ENCODE measurements at places on chromosomes 3 and 15.

GRCh38 chr3:12970684-12971083 lies 102.5 kb downstream of the IQSEC1 start:
- no peak for DNase-seq

DNA sequence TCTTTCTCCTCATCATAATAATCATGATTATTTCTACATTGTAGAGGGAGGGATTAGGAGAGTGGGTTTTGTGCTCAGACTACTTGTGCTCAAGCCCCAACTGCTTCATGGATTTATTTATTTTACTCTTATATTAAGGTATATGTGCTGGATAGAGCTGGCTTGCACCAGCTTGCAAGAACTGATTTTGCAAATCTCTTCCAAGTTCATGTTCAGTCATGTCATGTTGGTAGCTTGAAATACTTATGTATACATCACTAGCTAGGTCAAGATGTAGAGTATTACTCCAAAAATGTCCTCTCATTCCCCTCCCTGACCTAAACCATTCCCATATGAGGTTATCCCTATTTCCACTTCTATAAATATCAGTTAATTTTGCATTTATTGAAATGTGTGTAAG lies 293.9 kb upstream of the RBMS3 start:
- DNase-seq, result no peak

DNA sequence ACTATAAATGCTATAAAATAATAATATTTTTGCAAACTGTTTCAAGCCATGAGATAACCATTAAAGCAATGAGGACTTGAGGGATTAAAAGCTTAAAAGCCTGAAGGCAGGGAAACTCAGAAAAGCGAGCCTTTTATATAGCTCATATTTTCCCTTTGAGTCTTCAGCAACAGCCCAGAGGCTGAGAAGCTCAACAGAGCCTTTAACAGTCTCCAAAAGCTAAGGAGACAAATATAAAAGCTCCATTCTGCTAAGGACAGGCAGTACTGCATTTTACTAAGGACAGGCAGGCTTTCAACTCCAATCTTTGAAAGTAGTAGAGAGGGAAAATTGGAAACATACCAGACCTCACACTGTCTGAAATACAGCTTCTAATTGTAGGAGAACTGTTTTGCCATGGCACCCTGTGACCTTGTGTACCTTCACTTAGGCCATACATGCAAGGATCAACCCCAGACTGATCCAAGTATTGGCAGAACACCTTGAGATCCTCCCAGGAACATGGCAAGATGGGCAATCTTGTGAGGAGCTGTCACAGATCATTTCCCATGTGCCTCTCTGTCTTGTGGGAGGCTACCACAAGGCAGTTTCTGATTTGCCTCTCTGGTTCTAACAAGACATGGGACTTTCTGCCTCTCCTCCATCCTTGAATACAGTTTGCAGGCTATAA lies 53.1 kb upstream of the ARNT2 start:
- DNase-seq, result no peak

GRCh38 chr3:155110996-155111901 lies 31.1 kb downstream of the MME start:
- DNase-seq, result no peak

DNA sequence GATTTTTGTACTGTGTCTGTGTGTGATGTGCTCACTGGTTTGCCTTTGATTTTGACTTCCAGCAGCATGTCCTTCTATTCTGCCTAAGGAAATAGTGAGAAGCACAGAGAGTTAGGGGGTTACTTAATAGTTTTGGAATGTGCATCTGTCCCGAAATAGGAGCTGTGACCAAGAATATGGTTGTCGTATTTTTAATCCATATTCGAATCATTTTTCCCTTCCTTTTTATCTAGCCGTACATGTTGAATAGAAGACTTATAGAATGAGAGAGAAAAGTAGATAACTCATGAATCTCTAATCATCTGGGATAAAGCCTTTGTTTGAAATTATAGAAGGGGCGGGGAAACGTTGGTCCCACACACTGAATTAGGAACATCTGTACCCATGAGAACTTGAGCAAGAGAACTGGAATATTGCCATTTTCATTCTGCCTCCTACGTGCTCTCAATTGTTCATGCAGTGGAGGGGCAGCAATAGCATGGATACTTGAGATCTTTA lies 23.6 kb downstream of the CRTC3 start:
- no peak for DNase-seq

- no peak for DNase-seq
Observed at GRCh38 chr15:69072906-69073305, 58.4 kb downstream of the NOX5 start.

DNA sequence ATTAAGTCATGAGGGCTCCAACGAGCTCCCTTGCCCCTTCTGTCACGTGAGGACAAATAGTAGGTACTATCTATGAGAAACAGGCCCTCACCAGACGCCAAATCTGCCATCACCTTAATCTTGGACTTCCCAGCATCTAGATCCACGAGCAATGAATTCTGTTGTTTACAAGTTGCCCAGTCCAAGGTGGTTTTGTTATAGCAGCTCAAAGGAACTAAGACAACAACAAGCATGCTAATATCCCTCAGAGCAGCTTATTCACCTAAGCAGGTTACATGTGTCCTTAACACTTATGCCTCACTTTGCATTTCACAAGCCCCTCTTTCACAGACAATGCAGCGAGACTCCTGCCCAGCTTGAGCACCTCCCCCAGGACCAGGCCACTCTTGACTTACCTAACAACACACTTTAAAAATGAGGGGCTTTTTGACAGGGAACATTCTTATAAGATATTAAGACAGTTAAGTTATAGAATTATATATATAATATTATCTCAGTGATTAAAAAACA lies 219.5 kb downstream of the PLCH1 start:
- DNase-seq, result no peak

GRCh38 chr3:72317491-72317890 lies 530.8 kb downstream of the SHQ1 start:
- no peak for DNase-seq

DNA sequence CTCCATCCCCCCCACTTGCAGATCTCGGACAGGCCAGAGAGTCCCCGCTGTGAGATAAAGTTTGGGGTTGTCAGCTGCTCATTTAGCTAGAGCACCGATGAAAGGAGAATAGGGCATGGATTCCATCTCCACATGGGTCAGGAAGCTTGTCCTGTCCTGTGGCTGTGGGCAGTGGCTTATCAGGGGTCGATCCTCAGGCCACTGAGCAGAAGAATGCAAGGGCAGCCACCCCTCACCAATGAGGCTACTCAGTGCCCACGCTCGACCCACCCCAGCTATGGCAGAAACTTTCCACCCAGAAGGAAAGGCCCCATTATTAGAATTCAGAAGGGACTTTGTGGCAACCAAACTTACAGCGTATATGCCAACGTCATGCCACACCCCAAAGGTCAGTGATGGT lies 43.3 kb downstream of the CPN2 start:
- DNase-seq, result no peak

GRCh38 chr3:146637871-146638270 lies 32.7 kb upstream of the PLSCR5 start:
- DNase-seq, result no peak

DNA sequence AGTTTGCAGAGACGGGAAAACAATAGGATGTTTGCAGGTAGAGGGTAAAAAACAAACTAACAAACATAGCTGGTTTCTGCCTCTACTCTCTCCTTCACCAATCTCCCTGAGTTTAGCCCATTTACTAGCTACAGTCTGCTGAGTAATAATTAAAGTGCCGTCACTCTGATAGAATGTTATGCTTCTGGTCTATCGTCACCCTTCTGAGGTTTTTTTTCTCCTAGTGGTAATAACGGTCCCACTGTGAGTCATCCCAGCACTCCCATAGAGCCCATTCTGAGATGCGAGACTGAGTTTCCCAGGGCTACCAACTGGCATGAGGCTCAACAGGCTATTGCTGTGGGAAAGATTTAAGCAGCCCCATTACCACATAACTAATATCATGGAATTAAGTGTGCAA lies 56.4 kb downstream of the PLAAT1 start:
- DNase-seq, result no peak

DNA sequence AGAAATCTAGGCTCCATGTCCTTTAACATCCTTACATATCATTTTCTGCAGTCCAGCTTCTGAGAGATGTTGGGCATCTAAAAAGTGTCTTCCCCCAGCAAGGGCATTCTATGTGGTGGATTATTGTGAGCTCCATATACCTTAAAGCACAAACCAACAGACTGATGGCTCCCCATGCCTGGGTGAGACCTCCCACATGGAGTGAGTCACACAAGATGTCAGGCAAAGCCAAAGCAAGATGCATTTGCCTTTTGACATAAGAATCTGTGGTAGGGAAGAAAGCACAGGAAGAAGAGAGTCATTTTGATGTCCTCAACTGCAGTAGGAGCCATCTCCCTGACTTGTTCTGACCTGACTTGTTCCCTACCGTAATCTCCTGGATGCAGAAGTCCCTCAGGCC lies 238.7 kb upstream of the EIF1B start:
- no peak for DNase-seq

DNA sequence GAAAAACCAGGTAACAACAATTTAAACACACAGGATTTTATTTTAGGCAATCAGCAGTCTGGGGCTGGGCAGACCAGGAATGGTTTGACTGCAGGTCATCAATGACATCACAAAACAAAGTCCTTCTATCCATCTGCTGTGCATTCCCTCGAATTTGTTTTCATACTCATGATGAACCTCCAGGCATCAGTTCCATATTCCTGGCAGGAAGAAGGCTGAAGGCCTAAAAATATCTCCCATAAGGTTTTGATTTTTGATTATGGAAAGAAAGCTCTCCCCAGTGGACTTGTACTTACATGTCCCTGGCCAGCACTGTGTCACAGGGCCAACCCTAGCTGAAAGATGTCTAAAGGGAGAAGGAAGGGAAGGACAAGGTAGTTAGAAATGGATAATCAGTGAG lies 107.4 kb downstream of the PEAK1 start:
- DNase-seq, result no peak

- DNase-seq, result no peak
Observed at GRCh38 chr3:17407576-17407975, 334.9 kb downstream of the TBC1D5 start.
